ENCODE measurements at places on chromosomes 13 and 19.

GRCh38 chr19:40009674-40010073, 12.8 kb downstream of the ZNF546 start:
- DNase-seq, result no peak

GRCh38 chr13:44810061-44810840, 179.0 kb downstream of the NUFIP1 start:
- no peak for DNase-seq

- no peak for DNase-seq
Observed at GRCh38 chr19:58317476-58318072, 9.2 kb upstream of the ZSCAN22 start.

DNA sequence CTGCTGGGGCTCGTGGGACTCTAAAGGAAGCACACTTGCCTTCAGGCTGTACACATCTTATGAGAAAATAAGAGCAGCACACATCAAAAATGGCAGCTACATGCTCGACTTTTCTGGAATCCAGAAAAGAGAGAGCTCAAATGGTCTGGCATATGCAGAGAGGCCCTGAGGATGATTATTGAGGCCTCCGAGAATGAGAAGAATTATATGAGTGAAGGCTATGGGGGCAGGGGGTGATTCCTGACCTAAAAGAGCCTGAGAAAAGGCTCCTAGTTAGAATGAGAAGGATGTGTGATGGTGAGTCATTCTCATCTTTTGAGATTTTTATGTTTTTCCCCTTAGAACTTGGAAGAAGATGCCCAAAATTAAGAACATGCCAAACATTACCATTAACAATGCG, 97.1 kb downstream of the HSPH1 start:
- no peak for DNase-seq

DNA sequence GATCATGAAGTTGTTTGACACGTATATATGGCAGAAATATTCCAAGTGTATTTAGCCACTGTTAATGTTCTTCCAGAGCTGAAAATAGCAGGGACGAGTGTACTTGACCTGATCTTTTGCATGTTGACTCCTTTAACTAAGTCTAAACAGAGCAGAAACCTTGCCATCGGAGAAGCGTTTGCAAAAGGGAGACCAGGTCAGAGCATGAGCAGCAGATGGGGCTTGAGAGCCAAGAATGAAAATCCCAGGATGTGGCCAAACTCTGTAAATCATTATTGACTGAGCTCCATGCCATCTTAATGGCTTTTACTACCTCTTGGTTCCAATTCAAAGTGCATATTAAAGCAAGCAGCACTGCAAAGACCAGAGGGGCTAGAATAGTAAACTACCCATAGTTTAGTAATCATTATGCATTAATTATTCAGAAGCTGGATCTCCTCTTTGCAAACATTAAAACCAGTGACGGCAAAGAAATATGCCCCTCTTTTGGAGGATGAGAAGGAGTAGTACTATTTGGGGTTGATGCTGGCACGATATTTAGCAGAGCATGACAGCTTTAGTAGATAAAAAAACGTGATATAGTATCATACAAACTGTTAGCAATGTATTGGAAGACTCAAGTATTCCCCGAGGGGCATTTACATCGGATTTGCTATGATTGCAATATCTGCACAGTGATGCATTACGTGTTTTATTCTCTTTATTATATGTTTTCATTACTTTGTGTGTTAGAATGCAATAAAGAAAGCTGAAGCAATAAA, 55.7 kb downstream of the FAM216B start:
- DNase-seq, result no peak

All from iPS DF 6.9 (cell line).